Suppressor macrophage treated with lipopolysaccharide for 4 hours (primary cell): ENCODE measurements at places on chromosomes 2 and 18.
A peak's percentile ranks its signal among the peaks of the same experiment; 100 is the strongest.

GRCh38 chr2:19868224-19868623 lies 33.6 kb downstream of the TTC32 start:
- no peak for DNase-seq

DNA sequence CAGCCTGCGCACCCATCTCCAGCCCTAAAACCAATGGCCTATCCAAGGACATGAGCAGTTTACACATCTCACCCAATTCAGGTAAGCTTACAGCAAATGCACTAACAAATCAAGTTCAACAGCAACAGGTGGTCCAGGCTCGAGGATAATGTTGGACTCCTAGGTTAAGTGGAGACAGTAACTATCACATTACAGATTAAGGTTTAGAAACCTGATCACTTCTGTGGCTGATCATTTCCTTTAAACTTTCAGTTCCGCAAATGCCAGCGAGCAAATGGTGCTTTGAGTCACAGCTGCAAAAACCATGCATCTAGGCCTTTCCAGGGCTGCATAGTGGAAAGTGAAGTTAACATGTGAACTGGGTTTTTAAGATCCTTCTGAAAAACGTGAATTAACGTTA lies 259.4 kb downstream of the GBX2 start:
- DNase-seq = no peak

DNA sequence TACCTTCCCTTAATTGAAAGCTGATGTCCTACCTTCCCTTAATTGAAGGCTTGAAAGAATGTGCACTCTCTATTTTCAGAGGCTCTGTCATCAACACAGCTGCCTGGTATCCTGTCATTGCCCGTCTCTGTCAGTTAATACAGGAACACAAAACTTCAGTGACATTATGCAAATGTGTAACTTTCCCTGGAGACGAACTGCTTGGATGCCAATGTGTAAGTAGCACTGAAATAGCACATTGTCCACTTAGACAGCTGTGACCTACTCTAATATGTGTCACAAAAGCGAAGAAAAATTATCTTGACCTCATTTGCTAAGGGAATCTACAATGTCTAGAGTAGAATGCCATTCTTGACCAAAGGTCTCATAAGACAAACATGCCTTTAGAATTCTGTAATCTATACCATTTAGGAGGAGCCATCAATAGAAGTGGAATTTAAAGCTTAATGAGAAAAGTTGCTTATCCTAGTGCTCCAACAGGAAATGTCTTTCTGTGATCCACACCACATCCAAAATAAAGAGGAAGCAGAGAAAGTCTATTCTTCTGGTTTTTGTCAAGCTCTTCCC lies 138.1 kb downstream of the BARD1 start:
- DNase-seq = no peak

DNA sequence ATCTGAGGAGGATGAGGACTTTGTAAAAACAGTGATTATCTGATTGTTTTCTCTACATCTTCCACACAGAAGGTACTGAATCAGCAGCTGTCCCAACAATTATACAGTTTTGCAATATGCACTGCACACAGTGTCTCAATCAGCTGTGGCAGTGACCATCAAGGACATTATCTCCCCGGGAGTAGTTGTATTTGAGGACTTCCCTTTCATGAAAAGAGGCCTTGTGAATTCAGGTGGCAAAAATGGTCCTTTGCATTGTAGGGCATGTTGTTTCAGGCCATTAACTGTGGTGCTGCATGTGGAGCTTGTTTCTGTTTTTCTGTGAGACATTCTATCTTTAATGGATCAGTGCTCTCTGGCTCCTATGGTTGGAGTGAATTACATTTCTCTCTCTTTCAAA lies 779.4 kb upstream of the FSHR start:
- DNase-seq = no peak

- no peak for DNase-seq
Measured at GRCh38 chr2:109703077-109703476, 88.9 kb downstream of the SOWAHC start.

GRCh38 chr2:10331027-10331701 lies 28.5 kb downstream of the HPCAL1 start:
- DNase-seq = peak; percentile 74

DNA sequence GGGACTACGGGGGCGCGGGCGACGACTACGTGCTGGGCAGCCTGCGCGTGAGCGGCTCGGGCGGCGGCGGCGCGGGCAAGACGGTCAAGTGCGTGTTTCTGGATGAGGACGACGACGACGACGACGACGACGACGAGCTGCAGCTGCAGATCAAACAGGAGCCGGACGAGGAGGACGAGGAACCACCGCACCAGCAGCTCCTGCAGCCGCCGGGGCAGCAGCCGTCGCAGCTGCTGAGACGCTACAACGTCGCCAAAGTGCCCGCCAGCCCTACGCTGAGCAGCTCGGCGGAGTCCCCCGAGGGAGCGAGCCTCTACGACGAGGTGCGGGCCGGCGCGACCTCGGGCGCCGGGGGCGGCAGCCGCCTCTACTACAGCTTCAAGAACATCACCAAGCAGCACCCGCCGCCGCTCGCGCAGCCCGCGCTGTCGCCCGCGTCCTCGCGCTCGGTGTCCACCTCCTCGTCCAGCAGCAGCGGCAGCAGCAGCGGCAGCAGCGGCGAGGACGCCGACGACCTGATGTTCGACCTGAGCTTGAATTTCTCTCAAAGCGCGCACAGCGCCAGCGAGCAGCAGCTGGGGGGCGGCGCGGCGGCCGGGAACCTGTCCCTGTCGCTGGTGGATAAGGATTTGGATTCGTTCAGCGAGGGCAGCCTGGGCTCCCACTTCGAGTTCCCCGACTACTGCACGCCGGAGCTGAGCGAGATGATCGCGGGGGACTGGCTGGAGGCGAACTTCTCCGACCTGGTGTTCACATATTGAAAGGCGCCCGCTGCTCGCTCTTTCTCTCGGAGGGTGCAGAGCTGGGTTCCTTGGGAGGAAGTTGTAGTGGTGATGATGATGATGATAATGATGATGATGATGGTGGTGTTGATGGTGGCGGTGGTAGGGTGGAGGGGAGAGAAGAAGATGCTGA lies 1.4 kb downstream of the SOX11 start:
- DNase-seq = no peak

GRCh38 chr2:189298481-189298880 lies 118.9 kb upstream of the COL5A2 start:
- no peak for DNase-seq

DNA sequence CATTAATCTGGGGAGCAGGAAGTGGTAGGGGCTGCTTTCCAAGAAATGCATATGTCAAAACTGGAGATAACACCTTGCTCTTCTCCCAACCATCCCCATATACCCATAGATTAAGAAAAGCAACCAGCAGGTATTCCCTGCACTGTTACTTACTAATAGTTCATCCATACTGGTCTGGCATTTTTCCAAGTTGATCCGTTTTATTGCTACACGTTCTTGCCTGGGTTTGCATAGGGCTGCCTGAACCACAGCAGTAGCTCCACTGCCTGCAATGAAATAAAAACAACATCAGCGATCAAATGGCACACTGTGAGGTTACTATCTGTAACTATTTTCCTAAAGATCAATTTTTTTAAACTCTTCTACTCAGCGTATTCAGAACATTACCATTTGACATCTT lies 65.6 kb downstream of the STK39 start:
- no peak for DNase-seq

DNA sequence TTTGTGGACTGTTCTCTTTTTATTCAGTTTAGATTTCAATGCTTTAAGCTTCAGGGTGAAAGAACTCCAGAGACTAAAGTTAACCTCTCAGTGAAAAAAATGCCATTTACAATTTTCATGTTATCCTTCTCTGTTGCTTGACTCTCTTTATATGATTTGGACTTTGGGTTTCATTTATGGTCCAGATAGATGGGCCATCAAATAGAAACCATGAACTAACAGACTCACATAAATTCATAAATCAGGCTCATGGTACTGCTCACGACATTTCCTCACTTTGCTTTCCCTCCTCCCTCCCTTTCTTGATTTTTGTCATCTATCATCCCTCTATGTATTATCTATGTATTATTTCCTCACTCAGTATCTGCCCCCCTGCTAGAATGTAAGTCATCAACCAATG lies 10.0 kb downstream of the FAM110C start:
- DNase-seq = no peak

DNA sequence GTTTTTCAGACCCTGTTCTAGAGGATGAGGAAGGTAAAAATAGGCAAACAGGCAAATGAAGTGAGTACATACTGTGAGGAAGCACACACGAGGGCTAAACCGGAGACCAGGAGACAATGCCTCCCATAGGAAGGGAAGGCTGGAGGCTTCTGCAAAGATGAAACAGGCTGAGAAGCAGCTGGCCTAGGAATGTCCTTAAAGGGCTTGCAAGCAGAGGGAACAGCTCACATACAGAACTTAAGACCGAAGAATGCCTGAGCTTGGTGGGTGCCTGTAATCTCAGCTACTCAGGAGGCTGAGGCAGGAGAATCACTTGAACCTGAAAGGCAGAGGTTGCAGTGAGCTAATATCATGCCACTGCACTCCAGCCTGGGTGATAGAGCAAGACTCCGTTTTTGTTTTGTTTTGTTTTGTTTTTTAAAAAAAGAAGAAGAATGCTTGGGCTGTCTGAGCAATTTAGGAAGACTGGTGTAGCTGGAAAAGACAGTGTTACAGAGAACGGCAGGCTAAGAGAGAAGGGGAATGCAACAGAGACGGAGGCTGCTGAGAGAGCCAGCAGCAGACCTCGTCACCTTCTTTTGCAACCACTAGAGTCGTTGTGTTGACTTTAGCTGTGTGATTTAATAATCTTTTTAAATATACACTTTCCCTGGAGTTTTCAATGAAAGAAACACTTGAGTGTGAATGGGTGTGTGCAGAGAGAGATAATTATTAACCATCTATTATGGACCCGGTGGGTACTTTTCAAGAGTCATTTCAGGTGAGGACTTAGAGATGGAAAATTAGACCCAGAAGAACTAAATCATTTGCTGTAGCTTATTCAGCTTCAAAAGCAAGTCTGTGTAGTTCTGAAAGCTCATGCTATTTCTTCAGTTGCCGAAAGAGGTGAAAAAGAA lies 232.8 kb downstream of the GALR1 start:
- DNase-seq = no peak

- DNase-seq = peak; percentile 12
Measured at GRCh38 chr2:144890828-144891227, 370.9 kb upstream of the ZEB2 start.

DNA sequence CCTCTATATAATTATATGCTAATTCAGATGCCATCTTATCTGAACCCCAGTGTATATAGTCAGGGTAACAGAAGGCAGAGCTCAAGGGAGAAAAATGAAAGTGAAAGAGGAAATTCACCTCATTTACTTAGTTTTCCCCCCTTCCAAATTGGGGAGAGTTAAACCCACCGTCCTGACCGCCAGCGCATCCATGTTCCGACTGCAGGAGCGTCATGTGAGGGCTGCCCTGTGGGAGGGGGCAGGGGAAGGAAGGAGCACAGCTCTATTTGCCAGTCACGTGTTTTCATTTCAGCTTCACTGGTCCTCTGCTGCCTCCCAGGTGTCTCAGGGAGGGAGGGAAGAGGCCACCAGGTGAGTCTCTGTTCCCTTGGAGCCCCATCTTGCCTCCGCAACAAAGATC lies 13.2 kb downstream of the CNNM4 start:
- DNase-seq = peak; percentile 22

DNA sequence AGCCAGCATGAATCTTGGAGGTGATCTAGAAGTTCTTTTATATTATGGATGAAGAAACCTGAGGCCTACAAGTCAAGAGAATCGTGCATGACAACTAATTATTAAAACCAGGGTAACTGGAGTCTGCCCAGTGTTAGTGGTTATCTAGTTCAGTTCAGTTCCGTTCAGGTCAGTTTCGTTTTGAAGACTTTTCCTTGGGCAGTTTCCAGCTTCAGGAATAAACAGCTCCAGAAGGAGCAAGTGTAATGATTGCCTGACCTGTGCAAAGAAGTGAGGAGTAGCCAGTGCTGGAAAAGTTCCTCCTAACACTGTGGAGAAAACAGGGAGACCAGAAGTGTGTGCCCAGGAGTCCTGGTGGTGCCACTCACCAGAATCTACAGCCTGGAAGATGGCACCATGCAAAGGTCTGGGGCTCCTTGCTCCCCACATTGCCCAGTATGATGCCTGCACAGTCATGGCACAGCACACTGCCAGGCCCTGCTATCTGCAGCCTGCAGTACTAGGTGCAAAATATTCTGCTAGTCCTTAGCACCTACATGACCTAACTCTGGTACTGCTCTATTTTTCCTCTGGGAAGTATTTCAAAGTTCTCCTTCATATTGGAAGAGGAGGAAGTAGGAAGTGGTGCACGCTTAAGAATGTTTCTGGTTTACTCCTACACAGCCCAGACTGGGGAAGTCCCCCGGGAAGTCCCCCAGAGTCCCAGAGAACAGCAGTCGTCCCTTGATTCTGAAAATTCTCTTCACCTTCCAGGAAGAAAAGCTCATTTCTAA lies 65.8 kb downstream of the SUMO1 start:
- peak; percentile 80 for DNase-seq
